ENCODE measurements at places on chromosomes 1 and 21.

GRCh38 chr1:27430903-27431600, 38.6 kb downstream of the GPR3 start:
- DNase-seq = no peak

DNA sequence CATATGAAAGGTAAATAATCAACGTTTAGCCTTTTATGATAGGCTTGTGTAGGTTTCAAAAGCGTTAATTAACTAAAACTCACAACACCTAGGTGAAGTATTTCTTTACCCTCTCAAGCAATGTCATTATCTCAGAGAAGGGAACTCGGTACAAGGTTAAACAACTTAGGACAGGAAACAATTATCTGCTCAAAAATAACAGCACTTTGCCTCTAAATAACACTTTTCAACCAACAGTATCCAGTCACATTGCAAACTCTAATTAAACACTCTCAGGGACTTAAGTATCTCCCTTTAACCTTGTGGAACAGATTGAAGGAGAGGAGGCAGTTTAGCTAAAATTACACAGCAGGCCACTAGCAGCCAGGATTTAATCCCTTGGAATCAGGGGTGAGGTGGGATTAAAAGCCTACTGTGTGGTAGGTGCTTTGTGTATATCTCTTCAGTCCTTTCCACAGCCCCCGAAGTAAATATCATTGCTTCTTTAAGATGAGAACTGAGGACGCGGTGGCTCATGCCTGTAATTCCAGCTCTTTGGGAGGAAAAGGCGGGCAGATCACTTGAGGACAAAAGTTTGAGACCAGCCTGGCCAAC, 5.2 kb upstream of the AKNAD1 start:
- DNase-seq = no peak

GRCh38 chr21:14602382-14602958, 56.4 kb upstream of the SAMSN1 start:
- no peak for DNase-seq

DNA sequence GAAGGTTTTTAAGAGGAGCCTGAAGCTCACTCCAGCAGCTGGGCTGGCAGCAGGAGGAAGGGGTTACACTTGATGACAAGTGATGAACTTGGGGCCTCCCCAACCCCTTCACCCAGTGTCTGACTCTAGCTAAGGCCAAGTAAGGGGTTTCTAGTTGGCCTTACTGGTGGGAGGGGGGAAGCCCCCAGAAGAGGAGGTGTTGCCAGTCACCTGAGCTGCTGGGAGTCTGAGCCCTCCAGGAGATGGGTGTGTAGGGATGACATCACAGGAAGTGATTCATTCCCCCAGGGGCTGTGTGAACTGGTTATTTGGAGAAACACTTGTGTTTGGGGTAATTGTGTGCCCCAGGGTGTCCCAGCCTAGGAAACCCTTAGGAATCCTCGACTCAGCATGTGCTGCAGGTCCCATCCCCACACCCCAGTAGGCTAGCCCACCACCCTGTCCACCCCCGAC, 3.1 kb downstream of the PADI1 start:
- peak; percentile 52 for DNase-seq

- DNase-seq = no peak
These were observed 84.8 kb downstream of the NR5A2 start for GRCh38 chr1:200112290-200112689.

DNA sequence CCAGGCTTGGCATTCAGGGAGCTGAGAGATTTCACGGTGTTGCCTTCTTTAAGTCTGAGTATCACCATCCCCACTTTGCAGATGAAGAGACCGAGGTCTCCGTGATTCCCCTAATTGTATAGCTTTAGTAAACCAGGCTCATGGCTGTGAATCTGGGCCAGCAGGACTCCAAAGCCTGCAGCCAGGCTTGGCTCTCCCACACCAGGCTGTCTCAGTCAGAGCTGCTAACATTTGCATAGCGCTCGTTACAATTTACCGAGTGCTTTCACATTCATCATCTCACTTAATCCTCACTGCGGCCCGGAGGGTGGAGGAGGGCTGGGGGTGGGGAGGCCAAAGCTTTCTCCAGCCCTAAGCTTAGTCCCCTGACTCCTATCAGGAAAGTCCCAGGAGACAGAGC, 11.7 kb downstream of the C1orf94 start:
- DNase-seq = no peak

DNA sequence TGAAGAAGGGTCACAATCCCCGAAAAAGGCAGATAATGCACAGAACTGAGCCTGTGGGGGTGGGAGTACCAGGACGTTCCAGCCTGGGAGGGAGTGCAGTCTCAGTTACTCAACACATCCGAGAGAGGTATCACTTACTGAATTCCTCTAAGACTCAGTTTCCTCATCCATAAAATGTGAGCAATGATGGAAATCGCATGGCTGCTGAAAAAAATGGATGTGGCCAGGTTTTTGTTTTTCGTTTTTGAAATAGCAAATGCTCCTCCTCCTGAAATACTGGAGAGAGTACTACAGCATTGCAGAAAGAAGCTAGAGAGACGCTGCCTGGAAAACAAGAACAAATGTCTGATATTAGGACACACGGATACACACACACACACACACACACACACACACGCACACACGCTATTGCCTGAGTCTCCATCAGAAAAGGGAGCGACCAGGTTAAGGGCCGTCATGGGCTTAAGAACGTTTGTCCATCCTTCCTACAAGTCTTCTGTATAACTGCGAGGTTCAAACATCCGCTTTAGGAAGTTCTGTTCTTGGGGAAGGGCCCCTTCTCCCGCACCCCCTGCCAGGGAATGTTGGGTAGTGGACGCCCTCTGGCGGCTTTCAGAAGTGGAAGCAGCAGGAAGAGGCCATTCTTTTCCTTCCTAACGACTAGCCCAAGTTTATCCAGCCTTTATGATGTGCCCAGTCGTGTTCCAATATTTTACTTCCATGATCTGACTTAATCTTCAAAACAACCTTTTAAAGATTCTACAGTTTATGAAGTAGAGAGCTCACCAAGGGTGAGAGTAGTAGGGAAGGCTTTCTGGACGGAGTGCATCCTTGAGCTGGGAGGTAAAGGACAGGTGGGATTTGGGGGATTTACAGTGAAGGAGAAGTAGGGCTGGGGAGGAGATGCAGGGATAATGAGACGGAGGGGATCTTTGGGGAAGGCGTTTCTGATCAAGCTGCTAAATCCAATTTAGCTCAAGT, 699 bp upstream of the NES start:
- no peak for DNase-seq

- DNase-seq = no peak
These were observed 11.5 kb downstream of the OTUD3 start for GRCh38 chr1:19893687-19894086.

- no peak for DNase-seq
These were observed 6.0 kb downstream of the IFFO2 start for GRCh38 chr1:18950401-18951026.

GRCh38 chr1:160168609-160169369, 17.4 kb downstream of the ATP1A4 start:
- DNase-seq = no peak

GRCh38 chr1:210790196-210790595, 343.8 kb downstream of the KCNH1 start:
- no peak for DNase-seq

- DNase-seq = no peak
These were observed 5.6 kb downstream of the MAP3K21 start for GRCh38 chr1:233333086-233333485.

DNA sequence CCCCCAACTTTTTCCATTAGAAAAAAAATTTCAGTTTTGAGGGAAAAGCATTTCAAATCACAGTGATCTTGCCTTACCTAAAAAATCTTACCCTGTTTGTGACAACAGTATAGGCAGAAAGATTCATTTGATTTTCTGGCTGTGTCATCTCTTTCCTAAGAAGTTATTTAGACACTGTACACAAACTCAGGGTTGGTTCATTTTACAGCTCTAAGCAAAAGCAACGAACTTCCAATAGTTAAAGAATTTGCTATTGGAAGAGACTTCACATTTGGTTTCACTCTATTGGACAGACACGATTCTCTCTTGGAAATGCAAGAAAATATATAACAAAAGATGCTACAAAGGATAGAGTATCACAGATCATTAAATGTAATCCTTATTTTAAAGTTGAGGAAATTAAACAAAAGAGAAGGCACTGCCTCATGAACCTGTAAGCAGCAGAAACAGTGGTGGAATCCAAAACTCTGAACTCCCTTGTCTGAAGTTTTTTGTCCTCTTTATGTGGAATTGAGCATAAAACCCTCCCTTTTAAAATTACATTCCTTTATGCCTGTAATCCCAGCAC, 20.8 kb downstream of the EYA3 start:
- DNase-seq = no peak

GRCh38 chr1:182752077-182752988, 37.2 kb upstream of the NPL start:
- DNase-seq = no peak

- DNase-seq = no peak
These were observed 18.6 kb upstream of the SH2D1B start for GRCh38 chr1:162430583-162430982.

GRCh38 chr1:172976222-172977041, 74.3 kb downstream of the TNFSF18 start:
- DNase-seq = no peak

DNA sequence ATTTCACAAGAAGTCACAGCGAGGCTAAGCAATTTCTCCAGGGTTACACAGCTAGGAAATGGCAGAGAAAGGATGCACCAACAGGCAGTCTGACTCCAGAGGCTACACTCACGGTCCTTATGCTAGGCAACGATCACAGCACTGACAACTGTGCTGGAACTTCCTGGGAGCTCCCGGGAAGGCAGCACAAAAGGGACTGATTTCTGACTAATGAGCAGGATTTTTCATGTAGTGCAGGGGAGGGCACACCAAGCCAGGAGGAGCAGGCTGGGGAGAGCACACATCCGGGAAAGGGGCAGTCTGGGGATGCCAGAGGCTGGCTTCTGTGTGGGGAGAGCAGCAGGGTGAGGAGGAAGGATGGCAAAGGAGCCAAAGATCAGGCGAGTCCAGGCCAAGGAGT, 486.7 kb downstream of the OMA1 start:
- DNase-seq = no peak
